IPS-NIHi11 (cell line): ENCODE measurements at places on chromosomes 6 and 20.

- DNase-seq: no peak
Measured at GRCh38 chr6:106637717-106638341, 8.5 kb downstream of the QRSL1 start.

DNA sequence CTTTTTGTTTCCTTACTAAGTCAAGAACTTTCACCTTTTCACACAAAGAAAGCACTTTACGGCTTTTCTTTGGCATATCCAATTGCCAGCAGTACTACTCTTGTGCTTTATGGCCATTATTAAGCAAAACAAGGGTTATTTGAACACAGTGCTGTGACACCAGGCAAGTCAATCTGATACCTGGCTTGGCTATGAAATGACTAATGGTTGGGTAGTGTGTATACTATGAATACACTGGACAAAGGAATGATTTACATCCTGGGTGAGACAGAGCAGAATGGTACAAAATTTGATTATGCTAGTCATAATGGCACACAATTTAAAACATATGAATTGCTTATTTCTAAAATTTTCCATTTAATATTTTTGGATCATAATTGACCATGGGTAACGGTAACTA is 22.1 kb upstream of the ADGRF1 start:
- no peak for DNase-seq

DNA sequence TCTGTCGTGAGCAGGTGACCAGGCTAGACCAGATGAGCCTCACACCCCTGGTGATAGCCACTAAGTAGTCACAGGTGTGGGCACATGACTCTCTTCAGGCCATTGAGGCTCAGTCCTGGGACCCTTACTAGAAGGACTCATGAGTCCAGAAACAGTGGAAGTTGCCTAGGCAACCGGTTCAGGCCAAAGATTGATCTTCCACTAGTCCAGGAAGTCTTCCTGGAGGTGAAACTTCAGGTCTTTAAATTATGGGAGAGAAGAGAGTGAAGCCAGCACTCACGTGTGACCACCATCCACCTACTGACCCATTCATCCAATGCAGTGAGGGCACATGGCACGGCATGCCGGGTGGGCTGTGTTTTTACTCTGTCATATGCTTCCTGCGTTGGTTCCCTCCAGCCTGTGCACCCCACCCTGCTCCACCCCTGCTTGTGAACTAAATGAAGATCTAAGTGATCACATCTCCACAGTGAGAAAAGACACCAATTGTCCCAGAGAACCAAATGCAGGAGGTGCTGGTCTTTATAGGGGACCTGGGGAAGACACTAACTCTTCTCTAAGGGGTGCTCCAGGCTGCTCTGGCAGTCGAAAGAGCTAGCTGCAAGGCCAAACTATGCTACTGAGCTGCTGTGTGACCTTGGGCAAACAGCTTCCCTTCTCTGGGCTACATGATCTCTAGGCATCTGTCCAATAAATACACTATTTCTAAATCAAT is 12.5 kb upstream of the STX16 start:
- DNase-seq: no peak

- DNase-seq: no peak
Measured at GRCh38 chr6:40685862-40686261, 98.7 kb upstream of the LRFN2 start.

DNA sequence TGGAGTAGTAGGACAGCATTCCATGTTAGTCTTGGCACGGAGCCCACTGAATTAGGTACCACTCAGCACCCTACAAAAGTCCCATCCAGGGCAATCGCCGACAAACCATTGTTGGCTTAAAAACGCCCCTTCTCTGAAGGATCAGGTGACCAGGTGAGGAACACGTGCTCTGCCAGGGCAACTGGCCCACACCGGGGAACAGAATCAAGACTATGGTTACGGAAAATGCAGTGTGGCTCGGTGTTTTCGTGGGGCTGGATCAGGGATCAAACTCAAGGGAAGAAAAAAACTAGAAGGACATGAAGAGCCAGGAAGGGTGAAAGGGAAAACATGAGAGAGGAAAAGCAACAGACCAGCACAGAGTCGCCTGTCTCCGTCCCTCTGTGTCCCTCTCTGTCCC is 177.8 kb upstream of the ARID1B start:
- DNase-seq: no peak

- DNase-seq: peak; percentile 16
Measured at GRCh38 chr20:34791289-34792020, 34.0 kb downstream of the NCOA6 start.

- DNase-seq: peak; percentile 27
Measured at GRCh38 chr6:112743323-112743722, 396.2 kb downstream of the RFPL4B start.

DNA sequence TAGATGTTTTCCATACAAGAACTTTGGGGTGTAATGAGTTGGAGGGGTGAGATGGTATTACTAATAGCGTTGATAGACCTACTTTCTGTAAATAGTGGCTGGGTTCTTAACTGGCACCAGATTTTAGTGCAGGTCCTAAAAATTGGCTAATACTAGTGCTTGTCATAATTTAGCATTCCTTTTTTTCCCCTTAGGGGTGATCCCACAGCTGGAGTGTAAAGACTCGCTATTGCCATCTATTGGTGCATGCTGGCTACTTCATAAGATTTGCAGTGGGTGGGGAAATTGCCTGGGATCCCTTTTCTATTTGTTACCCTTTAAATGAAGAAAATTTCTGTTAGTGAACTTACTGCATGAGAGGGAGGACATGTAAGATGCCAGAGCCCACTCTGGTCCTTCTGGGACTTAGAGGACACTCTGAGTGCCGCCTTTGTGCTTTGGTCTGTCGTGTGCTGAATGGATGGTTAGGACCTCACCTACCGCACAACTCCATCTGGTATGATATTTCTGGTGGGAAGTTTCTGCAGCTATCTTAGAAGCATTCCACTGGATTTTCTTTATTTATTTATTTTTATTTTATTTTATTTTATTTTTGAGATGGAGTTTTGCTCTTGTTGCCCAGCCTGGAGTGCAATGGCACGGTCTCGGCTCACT is 195.5 kb downstream of the JARID2 start:
- peak; percentile 66 for DNase-seq

- DNase-seq: no peak
Measured at GRCh38 chr6:73644030-73644429, 9.8 kb downstream of the SLC17A5 start.

DNA sequence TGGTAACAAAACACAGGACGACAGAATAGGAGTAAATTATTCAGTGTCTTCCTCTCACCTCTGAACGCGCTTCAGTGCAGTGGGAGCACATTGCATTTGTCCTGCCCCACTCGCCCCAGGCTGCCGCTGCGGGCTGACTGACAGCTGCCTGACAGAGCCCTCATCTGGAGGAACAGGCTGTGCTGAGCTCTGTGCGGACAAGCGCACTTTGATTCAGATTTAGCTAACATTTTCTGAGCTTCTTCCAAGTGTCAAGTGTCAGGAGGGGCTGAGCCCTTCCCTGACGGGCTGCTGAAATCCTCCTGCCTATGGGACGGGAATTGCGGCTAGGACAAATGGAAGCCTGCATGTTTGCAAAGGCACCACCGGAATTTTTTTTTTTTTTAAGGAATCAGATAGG is 383.0 kb upstream of the CDH4 start:
- no peak for DNase-seq

GRCh38 chr20:4835244-4836177 is 113.8 kb downstream of the PRND start:
- DNase-seq: peak; percentile 28

GRCh38 chr6:105692613-105693215 is 289.8 kb upstream of the PREP start:
- no peak for DNase-seq

- no peak for DNase-seq
Measured at GRCh38 chr6:42113936-42114636, 28.3 kb downstream of the C6orf132 start.

DNA sequence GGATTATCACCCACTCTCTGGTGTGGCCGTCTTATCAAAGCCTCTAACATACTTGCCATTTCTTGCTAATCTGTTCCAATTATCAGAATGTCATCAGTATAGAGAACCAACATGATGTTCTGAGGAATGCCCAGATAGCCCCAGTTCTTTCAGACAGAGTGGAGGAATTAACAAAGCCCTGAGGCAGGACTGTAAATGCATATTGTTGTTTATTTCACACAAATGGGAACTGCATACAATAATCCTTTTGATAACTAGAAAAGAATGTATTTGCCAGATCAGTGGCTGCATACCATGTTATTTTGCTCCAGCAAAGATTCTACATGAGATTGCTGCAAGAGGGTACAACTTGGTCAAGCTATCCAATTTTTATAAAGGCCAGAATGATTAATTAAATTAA is 112.8 kb upstream of the HEY2 start:
- no peak for DNase-seq

DNA sequence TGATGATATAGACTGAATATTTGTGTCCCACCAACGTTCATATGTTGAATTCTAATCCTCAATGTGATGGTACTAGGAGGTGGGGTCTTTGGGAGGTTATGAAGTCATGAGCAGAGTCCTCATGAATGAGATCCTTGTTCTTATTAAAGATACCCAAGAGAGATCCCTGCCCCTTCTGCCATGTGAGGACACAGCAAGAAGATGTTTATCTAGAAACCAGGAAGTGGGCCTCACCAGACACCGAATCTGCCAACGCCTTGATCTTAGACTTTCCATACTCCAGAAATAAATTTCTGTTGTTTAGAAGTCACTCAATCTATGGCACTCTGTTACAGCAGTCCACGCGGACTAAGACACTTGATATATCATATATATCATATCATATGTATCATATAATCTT is 67.7 kb upstream of the GCM1 start:
- no peak for DNase-seq

DNA sequence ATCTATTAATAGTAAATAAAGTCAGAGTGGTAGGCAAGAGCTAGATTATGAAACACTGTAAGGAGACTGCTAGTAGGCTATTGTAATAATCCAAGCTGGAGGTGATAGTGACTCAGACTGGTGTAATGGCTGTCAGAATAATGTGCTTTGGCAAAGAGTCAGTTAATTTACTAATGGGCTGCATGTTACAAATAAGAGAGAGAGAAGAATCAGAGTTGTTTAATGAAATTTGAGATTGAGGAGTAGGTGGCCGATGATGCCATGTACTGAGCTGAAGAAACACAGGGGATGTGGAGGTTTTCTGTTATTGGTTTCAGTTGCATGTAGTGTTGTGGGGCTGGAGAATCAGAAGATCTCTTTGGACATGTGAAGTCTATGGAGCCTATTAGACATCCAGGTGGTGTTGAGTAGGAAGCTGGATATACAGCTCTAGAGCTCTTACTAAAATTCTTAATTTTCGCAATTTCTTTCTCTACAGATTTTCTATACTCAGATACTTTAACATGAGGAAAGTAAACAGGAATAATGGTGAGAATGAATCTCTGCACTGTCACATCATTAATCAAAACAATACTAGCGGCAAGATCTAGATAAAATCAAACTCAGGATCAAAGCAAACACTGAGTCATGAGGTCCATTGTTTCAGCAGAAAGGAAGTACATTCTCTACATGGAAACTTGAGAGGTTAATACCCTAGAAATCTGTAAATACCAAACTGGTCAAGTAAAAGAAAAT is 167.7 kb downstream of the SIM1 start:
- no peak for DNase-seq

DNA sequence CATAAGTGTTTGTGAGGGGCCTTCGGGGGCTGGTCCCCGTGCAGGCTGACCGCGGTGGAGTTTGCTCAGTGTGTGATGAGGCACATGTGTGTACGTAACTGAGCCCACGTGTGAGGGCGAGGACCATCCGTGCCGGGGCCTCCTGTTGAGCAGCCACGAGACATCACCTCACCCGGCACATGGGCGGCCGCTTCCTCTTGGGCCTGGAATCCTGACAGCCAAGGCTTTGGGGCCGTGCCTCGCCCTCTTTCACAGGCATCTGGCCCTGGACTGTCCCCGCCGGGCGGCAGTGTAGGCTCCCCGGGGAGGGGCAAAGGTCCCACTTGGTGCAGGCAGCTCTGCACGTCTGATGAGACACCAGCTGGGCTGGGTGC is 202.3 kb downstream of the DLL1 start:
- peak; percentile 6 for DNase-seq

GRCh38 chr6:164990901-164991300 is 318.5 kb downstream of the C6orf118 start:
- no peak for DNase-seq

GRCh38 chr6:136955123-136955522 is 33.0 kb downstream of the SLC35D3 start:
- no peak for DNase-seq

DNA sequence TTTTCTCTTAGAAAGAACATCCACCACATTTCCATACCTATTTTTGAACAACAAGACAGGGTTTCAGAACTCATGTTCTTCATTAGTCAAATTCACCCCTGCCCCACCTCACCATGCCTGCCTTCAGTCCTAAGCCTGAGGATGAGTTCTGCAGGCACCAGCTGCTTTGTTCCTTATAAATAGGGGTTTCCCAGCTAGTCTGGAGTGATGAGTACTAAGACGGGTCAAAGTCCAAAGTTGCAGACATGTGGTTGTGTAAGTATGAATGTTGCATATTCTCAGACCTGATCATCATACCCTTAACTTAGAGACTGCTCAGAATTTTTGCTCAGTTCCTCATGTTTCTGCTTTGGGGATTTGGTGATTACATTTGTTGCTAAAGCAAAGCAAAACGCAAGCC is 257.7 kb upstream of the CDYL start:
- DNase-seq: no peak

GRCh38 chr20:13765299-13765698 is 19.4 kb downstream of the ESF1 start:
- no peak for DNase-seq
